Activated CD4-positive, CD25-positive, alpha-beta regulatory T cell (primary cell): ENCODE measurements at places on chromosomes 12 and 14.

- no peak for DNase-seq
Measured at GRCh38 chr14:78142998-78143397, 27.2 kb upstream of the NRXN3 start.

DNA sequence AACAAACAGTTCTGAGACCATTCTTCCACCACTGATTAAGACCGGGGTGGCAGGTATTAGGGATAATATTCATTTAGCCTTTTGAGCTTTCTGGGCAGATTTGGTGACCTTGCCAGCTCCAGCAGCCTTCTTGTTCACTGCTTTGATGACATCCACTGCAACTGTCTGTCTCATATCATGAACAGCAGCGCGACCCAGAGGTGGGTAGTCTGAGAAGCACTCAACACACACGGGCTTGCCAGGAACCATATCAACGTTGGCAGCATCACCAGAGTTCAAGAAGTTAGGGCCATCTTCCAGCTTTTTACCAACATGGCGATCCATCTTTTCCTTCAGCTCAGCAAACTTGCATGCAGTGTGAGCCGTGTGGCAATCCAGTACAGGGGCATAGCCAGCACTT is 16.9 kb downstream of the AEBP2 start:
- no peak for DNase-seq

DNA sequence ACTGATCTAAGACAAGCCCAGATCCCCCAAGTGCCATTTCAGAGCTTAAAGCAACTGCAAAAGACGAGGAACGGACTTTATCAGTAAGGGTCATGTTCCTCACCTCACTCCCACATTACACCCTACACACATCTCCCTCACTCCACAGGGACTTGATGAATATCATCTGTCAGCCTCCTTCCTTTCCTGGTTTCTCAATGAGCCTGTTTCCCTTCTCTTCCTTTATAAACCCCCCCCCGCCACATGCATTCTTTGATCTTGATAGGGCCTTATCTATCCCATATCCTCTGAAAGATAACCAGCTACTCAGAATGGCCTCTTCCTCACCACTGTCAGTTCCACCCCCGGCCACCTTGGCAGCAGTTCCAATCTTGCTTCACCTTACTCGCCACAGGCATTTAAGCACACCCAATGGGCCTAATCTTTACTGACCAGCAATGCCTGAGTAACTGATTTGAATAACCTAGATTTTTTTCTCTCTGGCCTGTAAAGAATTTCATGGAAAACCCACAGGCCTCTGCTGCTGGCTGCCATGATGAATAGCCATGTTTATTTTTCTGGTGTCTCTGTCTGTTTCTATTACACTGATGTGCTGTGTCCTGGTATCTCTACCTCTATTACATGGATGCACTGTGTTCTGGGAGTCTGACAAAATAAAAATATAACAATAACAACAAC is 138.7 kb downstream of the PHLDA1 start:
- no peak for DNase-seq

DNA sequence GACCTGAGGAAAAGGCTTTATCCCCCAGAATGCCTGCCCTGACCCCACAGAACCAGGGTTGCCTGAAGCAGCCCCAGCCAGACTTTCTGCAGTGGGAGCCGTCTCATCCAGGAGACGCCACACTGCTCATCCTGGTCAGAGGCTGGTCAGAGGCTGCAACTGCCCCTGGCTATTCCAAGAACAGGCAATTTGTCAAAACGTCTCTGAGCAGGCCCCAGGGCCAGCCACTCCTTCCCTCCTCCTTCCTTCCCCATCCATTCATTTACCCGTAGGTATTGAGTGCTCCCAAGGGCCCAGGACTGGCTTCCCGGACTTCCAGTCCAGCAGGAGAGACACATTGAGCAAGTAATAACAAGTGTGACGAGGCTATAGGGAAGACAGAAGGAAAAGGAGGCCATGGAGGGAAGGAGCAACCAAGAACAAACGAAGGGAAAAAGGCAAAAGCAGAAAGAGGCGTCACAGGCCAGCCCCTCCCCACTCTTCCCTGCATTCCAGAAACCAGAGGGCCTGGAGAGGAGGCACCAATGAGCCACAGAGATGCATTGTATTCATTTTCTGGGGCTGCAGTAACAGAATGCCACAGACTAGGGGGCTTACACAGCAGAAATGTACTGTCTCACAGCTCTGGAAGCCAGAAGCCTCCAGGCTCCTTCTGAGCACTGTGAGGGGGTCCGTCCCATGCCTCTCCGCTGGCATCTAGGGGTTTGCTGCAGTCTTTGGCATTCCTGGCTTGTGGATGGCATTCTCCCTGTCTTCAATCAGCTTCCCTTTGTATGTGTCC is 21.0 kb upstream of the CD9 start:
- no peak for DNase-seq

DNA sequence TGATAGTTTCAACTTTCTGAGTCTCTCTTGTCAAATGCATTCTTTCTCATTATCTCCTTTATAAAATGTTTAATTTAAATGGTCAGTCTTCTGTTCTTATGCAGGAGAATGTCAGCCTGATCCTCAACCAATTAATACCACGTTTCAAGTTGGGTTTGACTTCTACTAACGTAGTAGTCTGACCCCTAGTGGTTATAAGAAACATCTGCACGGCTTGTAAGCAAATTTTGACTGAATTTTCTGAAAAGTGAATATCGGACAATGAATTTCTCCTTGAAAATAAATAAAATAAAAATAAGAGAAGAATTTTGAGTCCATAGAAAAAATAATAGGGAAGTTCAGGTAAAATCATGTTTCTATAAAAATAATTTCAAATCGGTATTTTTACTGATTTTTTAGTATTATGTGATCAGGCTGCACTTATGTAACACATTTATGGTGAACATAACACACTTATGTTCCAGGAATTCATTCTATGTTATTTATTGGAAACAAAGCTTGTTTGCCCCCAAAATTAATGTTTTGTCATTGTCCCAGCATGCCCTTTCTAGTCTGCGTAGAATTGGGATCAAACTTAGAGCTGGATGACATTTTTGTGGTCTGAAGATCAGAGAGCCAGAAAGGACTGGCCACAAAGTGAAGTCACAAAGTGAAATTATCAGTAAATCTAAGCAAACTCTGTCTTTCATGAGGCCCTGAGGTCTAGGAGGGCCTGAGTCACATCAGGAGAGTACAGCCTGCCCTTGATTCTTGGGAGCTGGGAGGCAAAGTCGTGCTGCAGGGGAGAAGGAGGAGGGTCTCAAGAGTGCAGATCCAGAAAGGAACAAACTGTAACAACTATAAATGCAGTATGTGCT is 101.2 kb upstream of the STXBP6 start:
- no peak for DNase-seq

DNA sequence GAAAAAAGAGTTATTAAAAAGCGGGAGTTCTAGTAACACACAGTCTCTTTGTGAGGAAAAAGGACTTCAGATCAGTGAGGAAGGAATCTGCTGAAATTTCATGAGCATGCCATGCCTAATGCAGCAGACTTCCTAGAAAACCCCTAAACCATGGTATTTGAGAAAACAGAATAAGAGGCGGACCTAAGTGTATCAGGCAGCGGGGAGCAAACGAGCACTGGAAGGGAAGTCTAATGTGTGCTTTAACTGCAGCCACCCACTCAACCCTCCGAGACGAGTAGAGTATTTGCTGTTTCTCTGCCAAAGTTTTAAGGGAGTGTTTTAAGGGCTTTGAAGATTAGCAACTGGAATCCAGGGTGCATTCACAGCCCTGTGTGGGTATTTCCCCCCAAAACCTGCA is 36.5 kb downstream of the ACADS start:
- no peak for DNase-seq

DNA sequence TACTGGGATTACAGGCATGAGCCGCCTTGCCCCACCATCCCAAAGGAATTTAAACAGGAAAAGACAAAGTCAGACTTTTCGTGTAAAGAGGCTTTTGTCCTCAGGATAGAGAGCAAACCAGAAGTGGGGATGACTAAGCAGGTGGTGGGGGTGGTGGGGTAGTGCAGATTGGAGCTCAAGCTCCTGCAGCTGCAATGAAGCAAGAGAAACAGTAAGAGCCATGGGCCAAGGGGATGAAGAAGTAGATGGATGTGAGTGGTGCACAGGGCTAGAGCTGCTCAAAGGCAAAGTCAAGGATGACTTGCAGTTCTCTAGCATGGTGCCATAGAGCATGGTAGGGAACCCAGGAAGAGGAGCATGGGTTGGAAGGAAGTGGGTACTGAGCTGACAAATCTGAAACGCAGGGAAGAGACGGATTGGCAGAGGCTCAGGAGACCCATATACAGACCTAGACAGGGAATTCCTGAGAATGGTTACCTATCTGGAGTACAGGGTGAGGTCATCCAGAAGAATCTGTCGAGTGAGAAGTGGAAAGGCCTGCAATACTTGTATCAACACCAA is 11.4 kb upstream of the RNF34 start:
- DNase-seq: no peak

GRCh38 chr12:16150276-16150675 is 127.2 kb downstream of the SLC15A5 start:
- no peak for DNase-seq

GRCh38 chr12:104722601-104723534 is 235.2 kb downstream of the SLC41A2 start:
- no peak for DNase-seq

DNA sequence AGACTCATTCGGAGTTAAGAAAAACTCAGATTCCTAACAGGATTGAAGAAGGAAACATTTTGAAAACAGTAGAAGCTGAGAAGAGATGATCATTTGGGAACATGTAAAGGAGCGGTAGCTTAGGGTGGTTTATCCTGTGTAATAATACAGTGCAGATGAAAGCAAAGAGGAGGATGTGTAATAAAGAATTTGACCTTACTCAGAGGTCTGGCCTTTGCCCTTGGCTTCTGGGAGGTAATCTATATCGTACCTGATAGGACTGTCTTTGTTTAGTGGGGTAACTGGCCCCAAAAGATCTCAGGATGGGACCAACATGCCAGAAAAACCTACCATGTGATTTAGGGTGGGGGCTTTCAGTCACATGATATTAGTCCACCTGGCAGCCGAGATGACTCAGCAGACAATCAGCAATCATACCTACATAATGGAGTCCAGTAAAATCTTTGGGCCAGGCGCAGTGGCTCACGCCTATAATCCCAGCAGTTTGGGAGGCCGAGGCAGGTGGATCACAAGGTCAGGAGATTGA is 23.3 kb upstream of the KLHL42 start:
- no peak for DNase-seq

DNA sequence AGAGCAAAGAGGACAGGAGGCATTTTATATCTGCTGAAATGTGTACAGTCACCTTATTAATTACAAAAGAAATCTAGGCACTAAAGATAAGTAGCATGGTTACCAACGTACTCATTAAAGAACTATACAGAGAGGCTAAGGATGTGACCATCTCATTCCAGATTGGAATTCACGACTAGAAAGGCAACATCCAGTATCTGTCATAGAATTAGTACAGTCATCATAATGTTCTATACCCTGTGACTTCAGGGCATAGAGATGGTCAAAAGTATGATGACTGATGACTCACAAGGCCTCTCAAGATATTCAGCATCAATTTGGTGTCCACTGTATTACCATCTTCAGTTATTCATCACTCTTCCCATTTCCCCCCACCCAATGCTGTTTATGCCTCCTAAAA is 144.0 kb upstream of the PLEKHG7 start:
- DNase-seq: no peak

- no peak for DNase-seq
Measured at GRCh38 chr14:71618047-71618446, 314.2 kb upstream of the RGS6 start.

- DNase-seq: no peak
Measured at GRCh38 chr14:49193332-49194065, 392.7 kb downstream of the RPS29 start.

- DNase-seq: no peak
Measured at GRCh38 chr12:23947395-23947794, 2.1 kb downstream of the SOX5 start.

DNA sequence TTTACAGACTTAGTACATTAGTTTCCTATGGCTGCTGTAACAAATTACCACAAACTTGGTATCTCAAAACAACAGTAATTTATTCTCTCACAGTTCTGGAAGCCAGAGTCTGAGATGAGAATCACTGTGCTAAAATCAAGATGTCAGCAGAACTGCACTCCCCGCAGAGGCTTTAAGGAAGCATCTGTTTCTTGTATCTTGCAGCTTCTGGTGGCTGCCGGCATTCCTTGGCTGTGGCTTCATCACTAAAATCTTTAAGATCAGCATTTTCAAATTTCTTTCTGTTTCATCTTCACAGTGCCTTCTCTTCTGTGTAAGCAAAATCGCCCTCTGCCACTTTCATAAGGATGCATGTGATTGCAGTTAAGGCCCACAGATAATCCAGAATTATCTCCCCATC is 9.4 kb downstream of the STON2 start:
- DNase-seq: no peak

- DNase-seq: no peak
Measured at GRCh38 chr12:91250273-91250665, 67.7 kb upstream of the DCN start.

DNA sequence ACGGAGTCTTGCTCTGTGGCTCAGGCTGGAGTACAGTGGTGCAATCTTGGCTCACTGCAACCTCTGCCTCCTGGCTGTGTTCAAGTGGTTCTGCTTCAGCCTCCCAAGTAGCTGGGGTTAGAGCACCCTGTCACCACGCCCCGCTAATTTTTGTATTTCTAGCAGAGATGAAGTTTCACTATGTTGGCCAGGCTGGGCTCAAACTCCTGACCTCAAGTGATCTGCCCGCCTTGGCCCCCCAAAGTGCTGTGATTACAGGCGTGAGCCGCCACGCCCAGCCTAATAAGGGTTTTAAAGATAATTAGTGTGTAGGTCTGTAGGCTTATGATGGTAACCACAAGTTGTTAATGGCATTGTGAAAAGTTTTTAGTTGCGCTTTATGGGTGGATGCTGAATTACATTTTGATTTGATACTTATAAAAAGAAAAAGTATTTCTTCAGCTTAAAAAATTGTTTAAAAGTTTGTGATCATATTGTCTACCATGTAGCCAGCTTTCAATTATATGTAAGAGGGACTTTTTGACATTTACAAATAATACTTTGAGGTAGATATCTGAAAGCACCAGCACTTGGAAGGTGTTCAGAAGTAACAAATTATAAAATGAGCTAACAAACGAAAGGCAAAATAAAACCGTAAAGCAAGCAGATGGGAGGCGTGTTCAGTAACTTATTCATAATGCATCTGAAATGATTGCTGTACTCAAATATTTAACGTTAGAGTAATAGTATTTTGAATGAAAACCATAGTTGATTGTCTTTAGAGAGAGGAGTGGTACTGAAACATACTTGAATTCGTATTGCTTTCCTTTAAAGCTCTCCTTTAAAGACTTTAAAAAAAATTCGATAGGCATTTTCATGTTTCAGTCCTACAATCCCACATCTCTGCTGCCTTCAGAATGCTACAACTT is 37.1 kb downstream of the MDM2 start:
- DNase-seq: no peak

- DNase-seq: no peak
Measured at GRCh38 chr12:116358893-116359761, 81.6 kb upstream of the MED13L start.

DNA sequence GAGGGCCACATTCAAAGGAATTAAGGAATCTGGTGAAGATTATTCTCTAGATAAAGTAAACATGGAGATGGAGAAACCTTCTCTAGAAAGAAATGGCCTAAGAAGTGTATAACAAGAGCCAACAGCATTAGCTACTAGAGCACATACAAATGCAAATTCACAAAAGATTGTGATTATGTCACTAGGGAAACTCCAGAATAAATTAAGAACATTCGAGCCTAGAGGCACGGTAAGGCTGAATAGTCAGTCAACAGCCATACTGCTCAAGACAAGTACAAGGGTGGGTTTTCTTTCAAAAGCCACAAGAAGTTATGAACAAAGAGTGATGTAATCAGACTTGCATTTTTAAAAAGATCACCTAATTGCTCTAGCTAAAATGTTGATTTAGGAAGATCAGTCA is 25.4 kb downstream of the PPP4R3A start:
- no peak for DNase-seq
